K562 (cell line): ENCODE measurements at places on chromosomes 12 and 14.

DNA sequence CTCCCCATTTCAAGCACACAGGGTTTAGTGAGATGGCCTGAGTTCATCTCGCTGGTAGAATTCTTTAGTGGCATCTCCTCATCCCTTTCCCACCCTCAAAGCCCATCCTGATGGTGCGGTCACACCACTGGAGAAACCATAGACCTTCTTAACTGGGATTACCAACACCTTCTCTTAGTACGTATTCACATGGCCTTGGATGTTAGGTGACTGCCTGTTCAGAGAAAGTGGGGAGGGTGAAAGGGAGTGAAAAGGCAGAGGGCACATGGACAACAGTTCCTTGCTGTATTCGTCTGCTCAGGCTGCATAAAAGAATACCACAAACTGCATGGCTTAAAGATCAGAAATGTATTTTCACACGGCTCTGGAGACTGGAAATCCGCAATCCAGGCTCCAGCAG lies 306.1 kb downstream of the ZFP36L1 start:
- DNase-seq, result no peak

- no peak for DNase-seq
These were observed 20.8 kb downstream of the BCAT1 start for GRCh38 chr12:24928131-24928530.

GRCh38 chr12:93978553-93978952 lies 169.8 kb upstream of the PLXNC1 start:
- DNase-seq, result no peak

GRCh38 chr12:54549774-54550451 lies 512 bp downstream of the PDE1B start:
- no peak for DNase-seq

DNA sequence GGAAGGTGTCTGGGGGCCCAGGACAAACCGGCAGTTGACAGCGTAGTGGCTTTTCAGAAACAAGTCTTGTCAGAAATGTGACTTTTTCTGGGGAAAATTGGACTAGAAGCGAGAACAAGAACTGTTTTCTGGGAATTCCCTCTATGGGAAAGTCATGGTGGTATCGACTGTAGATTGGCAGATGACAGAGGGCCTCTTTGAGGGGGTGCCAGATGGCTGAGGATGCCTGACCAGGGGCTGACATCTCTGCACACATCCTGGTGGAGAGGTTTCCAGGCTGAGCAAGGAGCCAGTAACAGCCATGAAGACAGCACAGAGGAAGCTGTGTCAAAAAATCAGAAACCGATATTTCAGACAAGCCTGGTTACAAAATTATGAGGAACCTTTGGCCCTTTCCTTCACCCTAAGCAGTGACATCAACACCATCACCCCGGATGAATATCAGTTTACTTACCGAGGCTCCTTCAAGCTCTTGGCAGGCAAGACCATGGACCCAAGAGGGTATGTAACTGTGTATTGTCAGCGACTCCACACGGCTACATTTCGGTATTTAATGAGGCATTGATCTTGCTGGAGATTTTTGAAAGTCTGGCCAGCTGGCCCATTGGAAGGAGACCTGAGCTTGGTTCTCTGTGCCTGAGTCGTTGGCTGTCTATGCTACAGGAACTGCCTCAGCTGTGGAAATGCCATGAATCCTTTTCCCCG lies 1525.3 kb upstream of the TMEM132C start:
- no peak for DNase-seq

- no peak for DNase-seq
These were observed 452.6 kb downstream of the GALC start for GRCh38 chr14:87540339-87540738.

DNA sequence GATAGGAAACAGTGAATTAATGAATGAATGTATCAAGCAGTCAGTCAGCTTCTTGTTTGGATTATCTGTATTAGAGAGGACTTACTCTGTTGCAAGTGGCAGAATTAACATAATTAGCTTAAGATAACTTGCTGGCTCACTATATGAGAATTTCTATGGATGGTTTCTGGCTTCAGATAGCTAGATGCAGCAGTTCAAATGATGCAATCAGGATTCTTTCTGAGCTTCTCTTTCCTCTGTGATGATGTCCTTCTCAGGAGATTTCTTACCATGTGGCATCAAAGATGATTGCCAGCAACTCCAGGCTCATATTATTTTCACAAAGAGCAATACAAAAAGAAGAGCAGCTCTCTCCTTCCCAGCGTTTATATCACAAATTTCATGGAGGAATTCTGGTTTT lies 30.7 kb downstream of the FRMD6 start:
- no peak for DNase-seq

- DNase-seq, result no peak
These were observed 43.9 kb upstream of the PCED1B start for GRCh38 chr12:47035484-47035883.

GRCh38 chr14:100589071-100589759 lies 2.0 kb upstream of the BEGAIN start:
- DNase-seq, result no peak

DNA sequence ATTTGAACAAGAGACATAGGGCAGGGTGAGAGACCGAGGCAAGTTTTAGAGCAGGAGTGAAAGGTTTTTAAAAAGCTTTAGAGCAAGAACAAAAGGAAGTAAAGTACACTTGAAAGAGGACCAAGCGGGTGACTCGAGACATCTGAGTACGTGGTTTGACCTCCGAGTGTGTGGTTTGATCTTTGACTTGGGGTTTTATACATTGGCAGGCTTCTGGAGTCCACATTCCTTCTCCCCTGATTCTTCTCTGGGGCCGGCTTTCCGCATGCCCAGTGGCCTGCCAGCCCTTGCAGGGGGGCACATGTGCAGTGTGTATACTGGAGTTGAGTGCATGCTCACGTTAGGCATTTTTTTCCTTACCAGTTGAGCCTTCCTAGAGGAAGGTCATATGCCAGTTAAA lies 96.3 kb downstream of the SLC15A4 start:
- DNase-seq, result no peak

GRCh38 chr12:52836042-52836466 lies 1.9 kb upstream of the KRT79 start:
- DNase-seq, result peak; percentile 61

DNA sequence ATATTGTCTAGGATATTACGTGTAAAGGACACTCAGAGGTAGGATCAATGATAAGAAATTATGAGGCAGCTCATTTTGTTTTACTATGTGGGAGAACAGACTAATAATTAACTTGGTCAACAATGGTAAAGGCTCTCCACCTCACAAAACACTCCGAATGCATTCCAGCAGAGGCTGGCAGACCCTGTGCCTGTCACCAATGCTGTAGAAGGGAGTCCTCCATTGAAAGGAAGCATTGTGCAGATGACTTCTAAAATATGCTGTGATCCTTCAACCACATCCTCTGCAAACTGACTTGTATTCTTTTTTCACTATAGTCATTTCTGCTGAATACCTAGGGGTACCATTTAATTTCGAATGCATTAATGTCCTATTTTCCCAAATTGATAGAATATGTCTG lies 119.6 kb upstream of the EEA1 start:
- no peak for DNase-seq

- DNase-seq, result no peak
These were observed 385.9 kb downstream of the NELL2 start for GRCh38 chr12:44490181-44490580.

DNA sequence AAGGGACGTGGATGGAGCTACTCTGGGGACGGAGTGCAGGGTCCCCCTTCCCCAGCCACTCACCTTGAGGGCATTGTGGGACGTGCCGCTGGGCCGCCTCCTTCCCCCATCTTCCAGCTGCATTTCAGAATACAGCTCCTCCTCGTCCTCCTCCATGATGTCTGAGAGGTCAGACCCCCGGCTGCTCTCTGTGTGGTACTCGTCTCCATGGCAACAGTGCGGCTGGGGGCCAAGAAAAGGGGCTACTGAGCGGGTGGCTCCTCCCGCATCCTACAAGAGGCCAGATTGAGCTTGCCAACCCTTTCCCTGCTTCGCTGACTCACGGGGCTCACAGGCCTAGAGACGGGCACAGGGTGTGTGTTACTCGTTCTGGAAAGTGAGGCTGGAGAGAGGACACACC lies 90.4 kb downstream of the PIWIL1 start:
- no peak for DNase-seq

DNA sequence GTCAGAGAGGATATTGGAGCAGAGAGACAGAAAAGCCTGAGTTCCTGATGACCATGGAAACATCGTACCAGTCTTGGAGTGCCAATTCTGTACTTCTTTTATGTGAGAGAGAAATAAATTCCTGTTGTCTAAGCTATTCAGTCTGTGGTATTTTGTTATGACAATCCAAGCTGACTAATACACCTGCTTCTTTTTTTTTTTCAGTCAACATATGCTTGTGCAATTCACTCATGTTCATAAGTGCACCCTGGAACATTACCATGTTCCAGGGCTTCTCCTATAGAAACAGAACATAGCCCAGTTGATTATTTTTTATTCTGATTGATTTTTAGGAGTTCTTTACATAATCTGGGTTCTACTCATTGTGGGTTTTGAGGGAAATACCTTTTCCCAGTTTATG lies 1.7 kb upstream of the CHPT1 start:
- no peak for DNase-seq

GRCh38 chr12:6122201-6122600 lies 2.3 kb downstream of the VWF start:
- no peak for DNase-seq

- DNase-seq, result no peak
These were observed 55.8 kb downstream of the CMAS start for GRCh38 chr12:22101749-22102243.

GRCh38 chr12:16168078-16168477 lies 109.4 kb downstream of the SLC15A5 start:
- no peak for DNase-seq

DNA sequence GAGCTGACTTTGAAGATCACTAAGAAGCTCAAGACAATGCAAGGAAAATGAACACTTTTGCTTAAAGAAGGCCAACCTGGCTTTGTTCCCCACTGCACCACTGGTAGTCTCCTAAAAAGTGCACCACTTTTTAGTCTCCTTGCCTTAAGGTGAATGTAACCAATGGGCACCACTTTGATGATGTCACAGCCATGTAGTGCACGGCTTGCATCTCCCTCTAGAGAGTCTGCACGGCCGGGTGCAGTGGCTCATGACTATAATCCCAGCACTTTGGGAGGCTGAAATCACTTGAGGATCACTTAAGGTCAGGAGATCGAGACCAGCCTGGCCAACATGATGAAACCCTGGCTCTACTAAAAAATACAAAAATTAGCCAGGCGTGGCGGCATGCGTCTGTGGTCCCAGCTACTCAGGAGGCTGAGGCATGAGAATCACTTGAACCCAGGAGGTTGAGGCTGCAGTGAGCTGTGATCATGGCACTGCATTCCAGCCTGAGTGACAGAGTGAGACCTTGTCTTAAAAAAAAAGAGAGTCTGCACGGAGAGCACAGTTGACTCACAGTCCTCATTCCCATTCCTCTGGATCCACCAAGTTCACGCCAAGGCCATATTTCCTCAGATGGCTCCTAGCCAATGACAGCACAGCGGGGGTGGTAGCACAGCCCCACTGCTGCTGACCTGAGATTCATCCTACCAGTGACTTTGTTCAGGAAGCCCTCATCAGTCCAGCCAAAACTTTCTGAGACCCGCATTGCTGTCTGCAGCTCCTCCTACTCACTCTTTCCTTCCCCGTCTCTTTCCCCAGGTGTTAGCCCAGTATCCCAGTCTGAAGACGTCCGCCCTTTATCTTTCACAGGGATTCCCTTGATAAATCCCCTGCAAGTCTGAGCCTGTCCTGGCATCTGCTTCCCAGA lies 16.5 kb upstream of the IFT81 start:
- DNase-seq, result no peak

DNA sequence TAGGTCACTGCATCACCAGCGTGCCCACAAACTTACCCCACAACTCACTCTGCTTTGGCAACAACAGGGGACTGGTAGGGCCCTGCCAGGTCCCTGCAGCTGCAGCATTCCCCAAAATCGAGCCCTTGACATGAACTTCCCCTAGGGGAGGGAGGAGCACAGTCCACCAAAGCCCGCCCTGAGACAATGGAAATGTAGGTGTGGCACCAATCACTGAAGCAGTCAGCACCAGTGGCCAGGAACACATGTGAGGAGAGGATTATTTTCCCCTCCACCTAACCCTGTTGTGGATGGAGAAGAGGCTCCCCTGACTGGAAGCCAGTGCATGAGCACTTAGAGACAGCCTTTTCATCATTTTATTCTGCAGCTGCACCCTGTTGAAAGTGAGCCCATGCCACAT lies 573.8 kb downstream of the SOX5 start:
- no peak for DNase-seq

DNA sequence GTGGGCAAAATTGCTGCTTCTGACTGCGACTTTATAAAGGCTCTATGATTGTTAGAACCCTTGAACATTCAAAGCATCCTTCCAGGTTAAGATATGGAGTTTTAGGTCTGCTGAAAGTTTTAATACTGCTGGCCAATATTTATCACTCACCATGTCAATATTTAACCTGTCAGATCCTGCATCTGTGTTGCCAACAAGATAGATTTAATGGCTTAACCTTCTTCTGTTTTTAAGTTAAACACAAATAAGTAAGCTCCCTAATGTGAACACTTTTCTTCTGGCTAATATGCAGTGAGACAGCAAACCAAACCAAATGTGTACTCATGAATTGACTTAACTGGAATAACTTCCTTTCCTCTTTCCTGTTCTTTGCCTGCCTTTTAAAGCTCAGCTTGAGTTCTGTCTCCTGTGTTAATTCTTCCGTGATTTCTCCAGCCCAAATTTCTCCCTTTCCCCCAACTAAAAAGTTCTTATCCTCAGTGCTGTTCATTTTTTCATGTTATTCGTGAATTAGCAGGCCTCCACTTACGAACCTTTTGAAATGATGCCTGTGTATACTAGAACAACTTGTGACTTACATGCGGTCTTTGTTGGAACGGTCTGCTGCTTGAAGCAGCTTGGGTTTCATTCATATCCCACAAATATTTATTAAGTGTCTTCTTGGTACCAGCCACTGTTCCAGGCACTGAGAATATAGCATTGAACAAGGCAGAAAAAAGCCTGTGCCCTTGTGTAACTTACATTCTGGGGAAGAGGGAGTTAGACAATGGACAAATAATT lies 9.1 kb downstream of the FBXW8 start:
- no peak for DNase-seq

GRCh38 chr12:24760606-24761378 lies 188.1 kb downstream of the BCAT1 start:
- no peak for DNase-seq

DNA sequence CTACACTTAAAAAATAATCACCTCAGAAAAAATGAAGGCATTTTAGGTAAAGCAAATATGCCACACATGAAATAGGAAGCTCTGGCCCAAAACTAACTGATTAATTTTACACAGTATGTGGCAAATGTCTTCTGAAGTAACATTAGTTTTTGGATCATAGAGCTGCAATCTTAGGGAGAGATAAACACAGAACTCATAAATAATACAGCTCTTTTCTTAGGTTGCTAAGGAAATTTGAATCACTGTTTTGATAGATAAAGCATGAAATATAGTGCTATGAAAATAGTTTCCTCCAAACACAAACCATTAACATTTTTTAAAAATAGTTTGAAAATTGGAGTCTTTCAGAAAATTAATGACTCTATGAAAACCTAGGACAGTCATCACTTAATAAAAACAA lies 15.0 kb downstream of the RASSF9 start:
- no peak for DNase-seq

- no peak for DNase-seq
These were observed 676 bp downstream of the MRPL42 start for GRCh38 chr12:93468008-93468371.

- DNase-seq, result no peak
These were observed 78.9 kb downstream of the SNAPC1 start for GRCh38 chr14:61841145-61841544.
